Stimulated activated CD8-positive, alpha-beta memory T cell treated with anti-CD3 and anti-CD28 coated beads, Interleukin-4, amount 100 ng/mL, for 1 hour (primary cell): ENCODE measurements at places on chromosomes 1 and 21.

- no peak for DNase-seq
Observed at GRCh38 chr1:229987953-229988352, 79.1 kb upstream of the GALNT2 start.

DNA sequence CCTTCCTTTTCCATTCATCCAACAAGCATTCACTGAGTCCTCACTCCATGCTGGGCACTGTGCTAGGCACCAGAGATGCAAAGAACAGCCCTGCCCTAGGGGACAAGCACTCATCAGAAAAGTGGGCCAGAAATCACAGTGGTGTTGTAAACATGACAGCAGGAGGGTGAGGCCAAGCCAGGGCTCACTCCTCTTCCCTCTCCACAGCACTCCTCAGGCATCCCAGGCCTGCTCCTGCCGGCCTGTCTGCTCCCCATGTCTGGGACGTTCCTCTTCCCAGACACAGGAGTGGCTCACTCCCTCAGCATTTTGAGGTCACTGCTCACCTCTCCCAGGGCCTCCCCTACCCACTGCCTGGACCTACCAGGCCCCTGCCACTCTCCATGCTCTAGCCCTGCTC is 61.8 kb downstream of the KCND3 start:
- no peak for DNase-seq

- DNase-seq, result no peak
Observed at GRCh38 chr1:118185084-118185832, at the start of gene SPAG17. TSS of gene SPAG17 (minus strand) at chr1:118185228. CDS start at chr1:118185157, 71 bp downstream.

- no peak for DNase-seq
Observed at GRCh38 chr1:207978441-207978840, 67.5 kb upstream of the CD34 start.

DNA sequence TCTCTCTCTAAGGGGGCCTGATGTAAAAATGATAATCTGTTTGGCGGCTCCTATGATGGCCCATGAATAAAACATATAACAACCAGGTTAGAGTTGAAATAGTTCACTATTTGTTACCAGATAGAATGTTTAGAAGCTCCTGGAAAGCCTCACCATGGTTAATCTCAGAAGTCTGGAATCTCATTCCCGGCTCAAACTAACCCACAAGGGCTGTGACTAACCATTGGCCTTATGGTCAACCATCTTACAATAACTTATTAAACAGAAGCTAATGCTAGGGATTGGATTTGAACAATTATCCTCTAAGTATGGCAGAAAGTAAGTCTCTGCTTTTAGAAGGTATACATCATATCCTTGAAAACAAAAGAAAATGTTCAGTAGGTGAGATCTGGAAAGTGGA is 134.1 kb upstream of the ADGRL2 start:
- no peak for DNase-seq

GRCh38 chr1:41494351-41495209 is 10.1 kb upstream of the EDN2 start:
- no peak for DNase-seq

DNA sequence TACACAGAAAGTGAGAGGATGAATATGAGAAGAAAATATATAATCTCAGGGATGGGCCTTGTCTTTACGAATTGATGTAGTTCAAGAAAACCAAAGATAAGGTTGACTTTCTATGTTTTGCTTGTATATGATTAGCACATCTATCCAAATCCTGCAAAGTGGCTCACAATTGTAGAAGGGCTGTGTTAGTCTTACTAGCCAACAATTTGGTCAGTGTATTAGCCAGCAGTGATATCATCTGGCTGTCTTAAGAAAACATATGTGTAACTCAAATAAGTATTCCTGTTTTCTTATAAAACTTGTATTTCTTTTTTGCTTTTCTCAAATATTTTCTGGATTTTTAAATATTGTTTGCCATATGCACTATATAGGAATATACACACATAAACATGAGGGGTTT is 5.5 kb downstream of the SDCCAG8 start:
- DNase-seq, result no peak

GRCh38 chr1:200856716-200857357 is 15.9 kb upstream of the GPR25 start:
- no peak for DNase-seq

GRCh38 chr1:155760751-155761475 is 72.0 kb downstream of the DAP3 start:
- no peak for DNase-seq

GRCh38 chr1:226563666-226564065 is 15.1 kb downstream of the STUM start:
- DNase-seq, result no peak

GRCh38 chr1:54421101-54421504 is 14.9 kb upstream of the SSBP3 start:
- DNase-seq, result no peak

DNA sequence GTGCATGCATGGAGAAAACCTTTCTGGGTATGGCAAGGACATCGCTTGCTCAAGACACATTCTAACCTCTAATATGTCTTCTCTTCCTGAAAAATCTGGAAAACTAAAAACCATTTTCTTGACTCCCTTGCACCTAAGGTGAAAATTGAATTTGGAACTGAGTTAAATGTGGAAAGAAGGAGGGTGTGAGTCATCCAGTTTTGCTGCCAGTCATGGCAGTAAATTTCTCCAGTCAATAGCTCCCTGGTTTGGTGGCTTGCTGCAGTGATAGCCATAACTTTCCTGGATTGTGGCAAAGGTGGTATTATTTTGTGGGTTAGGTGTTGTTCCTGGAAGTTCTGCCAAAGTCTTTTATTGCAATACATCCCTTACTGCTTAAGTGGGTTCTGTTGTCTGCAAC is 2.5 kb downstream of the ZCCHC17 start:
- no peak for DNase-seq

DNA sequence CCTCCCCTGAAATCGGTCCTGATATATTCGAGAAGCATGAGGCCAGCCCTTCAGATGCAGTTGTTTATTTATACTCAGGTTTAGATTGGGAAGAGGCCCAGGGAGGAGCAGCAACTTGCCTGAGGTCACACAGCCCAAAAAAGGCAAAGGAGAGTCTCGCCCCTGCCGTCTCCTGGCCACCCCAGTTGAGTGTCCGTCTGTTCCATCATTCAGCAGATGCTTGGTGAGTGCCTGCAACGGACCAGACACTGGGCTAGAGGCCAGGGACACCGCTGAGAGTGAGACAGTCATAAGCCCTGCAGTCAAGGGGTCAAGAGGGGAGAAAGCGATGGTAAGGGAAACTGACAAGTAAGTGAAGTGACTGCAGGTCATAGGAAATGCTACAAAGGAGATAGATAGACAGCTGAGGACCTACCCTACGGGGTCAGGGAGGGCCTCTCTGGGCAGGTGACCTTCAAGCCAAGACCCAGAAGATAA is 15.4 kb upstream of the SELENON start:
- DNase-seq, result no peak

DNA sequence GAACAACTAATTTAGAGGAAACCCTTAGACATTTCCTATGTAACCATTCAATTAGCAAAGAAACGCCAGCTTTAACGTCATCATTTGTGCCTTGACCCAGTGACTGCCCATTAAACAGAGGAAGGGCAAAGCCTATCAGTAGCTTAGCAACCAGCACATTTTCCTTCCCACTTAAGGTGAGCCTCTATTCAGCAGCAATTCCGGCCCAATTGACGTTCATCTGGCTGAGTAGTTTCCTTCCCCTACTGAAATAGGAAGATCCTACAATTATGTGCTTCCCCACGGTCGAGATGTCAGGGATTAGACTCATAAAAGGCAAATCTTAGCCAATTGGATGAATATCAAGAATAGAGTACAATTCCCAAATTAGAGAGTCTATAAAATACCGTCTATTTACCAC is 482.1 kb upstream of the ADAMTS5 start:
- DNase-seq, result no peak

GRCh38 chr1:26336477-26337205 is 17.3 kb downstream of the CRYBG2 start:
- peak; percentile 62 for DNase-seq

GRCh38 chr1:86429835-86430234 is 5.9 kb downstream of the CLCA2 start:
- no peak for DNase-seq

DNA sequence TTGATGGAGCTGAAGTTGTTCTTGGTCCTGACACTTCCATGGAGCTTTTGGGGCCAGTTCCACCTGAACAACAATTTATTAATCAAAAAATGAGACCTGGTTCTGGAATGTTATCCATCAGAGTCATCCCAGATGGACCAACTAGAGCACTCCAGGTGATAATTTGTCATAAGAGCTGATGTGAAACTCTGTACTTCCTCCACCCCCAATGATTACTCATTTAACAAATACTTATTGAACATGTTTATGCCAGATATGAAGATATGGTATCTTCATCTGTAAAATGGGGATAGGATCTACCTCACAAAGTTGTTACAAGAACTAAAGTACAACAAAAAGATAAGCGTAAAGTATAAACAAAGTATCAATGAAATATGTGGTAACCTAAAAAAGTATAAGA is 153.2 kb downstream of the VPS13D start:
- no peak for DNase-seq

DNA sequence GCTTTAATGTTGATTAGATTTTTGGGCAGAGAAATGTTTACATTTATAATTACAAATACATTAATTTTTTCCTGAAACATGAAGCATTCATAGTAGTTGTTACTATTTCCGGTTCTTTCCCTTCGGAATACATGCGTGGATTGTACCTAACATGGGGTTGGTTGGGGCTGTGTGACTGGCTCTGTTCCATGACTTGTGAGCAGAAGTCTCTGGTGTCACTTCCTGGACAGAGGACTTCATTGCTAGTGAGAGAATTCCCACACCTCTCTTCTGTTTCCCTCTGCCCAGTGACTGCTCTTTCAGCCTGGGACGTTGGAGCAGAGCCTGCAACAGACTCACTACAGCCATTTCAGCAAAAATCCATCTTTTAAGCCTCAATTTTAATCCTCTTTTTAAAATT is 231.4 kb downstream of the GRIK1 start:
- no peak for DNase-seq

GRCh38 chr1:207801819-207802218 is 50.0 kb downstream of the CD46 start:
- no peak for DNase-seq

DNA sequence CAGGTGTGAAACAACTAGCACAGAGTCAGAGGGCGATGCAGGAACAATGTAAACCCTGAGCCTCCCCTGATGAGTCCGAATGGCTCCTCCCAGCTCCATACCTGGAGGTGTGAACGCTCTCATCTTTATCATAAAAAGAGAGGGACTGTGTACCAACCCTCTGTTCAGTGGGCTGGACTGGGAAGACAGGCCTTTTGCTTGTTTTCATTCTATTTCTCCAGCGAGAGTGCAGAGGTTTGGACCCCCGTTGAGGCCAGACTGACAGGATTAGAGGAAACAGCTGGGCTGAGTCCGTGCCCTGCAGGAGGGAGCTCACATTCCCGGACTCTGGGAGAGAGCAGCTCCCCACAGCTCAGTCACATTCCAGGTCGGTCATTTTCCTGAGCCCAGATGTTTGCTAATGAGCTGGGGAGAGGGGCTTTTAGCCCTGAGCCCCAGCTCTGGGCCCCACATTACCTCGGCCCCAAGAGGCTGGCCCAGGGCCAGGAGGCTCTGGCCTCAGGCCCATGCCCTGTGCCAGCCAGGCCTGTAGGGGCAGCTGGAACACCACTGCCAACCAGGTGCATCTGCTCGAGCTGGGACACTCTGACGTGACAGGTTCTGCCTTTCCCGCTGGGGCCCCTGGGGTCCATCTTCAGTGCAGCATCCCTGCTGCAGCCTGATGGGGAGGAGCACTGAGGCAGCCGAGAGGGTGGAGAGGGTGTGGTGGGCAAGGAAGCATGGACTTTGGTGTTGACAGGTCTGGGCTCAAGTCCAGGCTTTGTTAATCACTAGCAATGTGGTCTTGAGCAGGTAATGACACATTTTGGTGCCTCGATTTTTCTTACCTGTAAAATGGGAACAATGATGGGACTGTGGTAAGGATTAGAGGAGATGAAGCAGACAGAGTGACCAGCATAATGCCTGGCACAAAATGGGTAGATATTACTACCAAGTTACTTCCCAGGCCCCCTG is 3.5 kb upstream of the NBL1 start:
- no peak for DNase-seq

DNA sequence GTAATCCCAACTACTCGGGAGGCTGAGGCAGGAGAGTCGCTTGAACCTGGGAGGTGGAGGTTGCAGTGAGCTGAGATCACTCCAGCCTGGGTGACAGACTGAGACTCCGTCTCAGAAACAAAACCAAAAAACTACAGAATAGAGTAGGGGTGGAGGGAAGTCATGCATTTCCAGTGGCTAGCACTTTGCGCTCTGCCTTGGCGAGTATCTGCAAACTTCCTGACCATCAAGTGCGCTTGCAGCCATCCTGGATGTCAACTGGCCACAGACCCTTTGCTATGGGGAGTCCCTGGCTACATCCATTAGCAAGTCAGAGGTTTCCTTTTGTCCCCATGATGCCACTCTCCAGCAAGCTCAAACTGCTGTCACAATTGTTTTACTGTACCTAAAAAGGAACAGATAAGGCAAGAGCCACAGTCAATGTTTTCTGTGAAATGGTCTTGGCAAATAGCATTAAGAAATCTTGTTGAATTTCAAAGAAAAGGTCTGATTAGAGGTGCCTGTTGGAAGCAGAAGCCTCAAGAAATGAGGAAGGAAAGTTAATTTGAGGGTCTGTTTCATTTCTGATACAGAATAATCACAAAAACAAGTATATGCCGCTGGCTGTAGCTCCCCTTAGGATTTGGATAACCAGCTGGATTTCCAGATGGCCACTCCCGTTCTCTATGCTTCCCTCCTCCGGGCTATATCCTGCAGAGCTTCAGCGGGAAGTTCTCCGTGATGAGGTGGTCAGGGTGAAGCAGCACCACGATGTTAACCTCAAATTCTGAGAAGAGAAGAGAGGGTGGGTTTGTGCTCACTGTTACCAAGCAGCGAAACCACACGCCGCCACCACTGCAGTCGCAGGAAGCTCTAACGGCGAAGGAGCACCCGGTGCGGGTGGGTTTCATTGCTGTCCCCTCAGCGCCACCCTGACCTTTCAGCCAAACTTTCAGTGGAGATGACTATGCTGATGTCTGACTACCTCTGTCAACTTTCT is 42.0 kb downstream of the VPS26C start:
- DNase-seq, result no peak

DNA sequence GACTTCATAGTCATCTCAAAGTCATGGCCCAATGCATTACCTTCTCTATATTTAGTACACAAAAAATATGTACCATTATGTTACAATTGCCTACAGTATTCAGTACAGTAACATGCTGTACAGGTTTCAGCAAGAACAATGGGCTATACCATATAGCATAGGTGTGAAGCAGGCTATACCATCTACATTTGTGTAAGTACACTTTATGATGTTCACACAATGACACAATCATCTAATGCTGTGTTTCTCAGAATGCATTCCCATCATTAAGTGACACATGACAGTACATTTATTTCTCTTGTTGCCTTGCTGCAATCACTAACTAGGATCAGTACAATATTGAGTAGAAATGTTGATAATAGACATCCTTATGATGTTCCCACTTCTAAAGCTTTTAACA is 46.5 kb upstream of the NFIA start:
- no peak for DNase-seq

- no peak for DNase-seq
Observed at GRCh38 chr1:9996624-9997582, at the start of gene RBP7. TSS of gene RBP7 (plus strand) at chr1:9997228. CDS start at chr1:9997259, 31 bp downstream.

DNA sequence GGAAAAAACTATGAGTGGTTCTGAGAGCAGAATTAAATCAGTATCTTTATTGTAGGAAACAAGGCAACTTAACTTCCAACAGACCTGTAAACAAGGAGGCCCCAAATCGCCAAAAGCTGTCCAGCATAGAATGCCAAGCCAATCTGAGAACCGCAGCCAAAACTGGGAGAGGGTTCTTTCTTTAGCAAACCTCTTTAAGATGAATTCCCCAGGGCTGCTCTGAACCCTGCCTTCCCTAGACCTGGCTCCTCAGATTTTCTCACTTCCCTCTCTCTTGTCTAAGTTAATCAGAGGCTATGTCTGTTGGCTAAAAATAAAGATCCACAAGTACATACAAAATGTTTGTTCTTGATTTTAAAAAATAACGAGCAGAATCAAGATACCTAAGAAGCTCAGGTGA is 141.4 kb downstream of the SMYD3 start:
- DNase-seq, result no peak
